ENCODE measurements at places on chromosomes 2 and 18.

DNA sequence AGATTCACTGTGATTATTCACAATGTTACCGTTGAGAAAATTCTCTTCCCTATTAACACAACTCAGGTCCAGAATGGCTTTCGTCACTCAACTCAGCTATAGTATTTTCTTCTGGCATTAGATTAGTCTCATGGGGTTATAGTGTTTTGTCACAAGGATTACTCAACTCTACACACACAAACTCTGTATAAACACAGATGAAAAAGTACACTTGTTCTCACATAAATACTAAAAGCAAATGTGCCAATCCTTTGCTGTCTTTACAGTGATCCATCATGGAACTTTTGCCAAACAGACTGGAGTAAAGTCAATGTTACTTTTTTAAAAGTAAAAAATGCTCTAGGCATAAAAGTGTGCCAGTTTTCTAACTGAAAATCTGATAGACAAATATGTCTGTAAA lies 267.6 kb downstream of the RBM43 start:
- no peak for DNase-seq

DNA sequence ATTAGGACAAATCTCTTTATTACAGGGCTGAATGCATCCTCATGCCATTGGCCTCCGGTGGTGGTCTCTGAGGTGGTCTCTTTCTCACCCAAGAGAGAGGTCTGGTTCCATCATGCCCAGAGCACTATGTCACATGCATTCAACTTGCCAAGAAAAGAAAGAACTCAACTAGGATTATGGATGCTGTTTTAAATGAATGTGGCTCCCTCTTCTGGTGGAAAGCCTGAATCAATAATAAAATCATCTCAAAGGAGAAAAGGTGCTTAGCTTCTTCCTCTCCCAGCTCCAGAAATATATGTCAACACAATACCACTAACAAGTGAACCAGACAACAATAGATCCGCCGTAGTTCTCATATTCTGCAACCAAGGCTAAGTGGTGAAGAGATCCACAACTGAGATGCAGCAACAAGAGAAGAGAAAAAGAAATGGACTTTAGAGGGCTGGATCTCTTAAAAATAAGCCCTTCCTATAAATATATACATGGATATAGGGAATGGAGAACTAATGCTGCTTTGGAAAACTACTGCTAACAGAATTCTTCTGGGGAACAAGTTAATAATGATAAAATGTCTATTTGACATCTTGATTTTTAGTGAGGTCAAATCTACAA lies 396.8 kb downstream of the NCKAP5 start:
- peak; percentile 88 for DNase-seq

- no peak for DNase-seq
These were observed 8.4 kb downstream of the BCL11A start for GRCh38 chr2:60544954-60545560.

DNA sequence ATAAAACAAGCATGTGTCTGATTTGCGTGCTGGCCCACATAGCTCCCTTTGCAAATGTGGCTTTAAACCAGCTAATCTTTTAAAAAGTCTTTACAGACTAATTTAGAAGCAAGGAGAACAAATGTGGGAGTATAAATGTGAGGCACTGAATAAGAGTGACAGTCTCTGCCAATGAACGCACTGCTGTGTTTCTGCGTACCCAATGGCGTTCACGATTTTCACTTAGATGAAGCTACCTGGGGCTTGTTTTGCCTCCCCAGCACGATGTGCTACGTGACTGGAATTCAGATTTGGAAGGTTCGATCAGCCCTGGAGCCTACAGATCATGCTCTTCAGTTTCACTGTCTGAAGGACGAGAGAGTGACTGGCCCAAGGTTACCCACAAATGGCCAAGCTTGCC lies 10.8 kb upstream of the CRACDL start:
- no peak for DNase-seq

- DNase-seq = no peak
These were observed 405.3 kb downstream of the LPIN1 start for GRCh38 chr2:12151716-12152115.

DNA sequence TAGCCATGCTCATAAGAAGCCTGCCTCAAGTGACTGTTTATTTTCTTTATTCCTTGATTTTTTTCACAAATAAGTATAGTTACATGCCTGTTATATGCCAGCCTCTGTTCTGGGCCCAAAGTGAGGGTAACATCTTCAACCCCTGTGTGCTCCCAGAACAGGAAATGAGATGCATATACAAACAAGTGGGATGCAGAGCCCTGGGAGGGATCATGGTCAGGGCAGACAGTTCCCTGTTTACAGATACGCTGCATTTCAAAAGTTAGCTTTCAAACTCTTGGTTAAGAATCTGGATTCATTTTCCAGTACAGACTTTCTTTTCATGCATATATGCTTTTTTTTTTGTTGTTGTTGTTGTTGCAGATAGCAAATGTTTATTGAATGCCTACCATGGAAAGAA lies 24.4 kb downstream of the GPR39 start:
- no peak for DNase-seq

GRCh38 chr2:85648619-85649018 lies 19.4 kb downstream of the SFTPB start:
- DNase-seq = no peak

- DNase-seq = no peak
These were observed 49.8 kb upstream of the ANKRD62 start for GRCh38 chr18:12043811-12044210.

All from NCI-H2227 treated with DMSO at 0.1 percent for 48 hours (cell line).